T47D (cell line): ENCODE measurements at places on chromosomes 7 and 10.
A peak's percentile ranks its signal among the peaks of the same experiment; 100 is the strongest.

DNA sequence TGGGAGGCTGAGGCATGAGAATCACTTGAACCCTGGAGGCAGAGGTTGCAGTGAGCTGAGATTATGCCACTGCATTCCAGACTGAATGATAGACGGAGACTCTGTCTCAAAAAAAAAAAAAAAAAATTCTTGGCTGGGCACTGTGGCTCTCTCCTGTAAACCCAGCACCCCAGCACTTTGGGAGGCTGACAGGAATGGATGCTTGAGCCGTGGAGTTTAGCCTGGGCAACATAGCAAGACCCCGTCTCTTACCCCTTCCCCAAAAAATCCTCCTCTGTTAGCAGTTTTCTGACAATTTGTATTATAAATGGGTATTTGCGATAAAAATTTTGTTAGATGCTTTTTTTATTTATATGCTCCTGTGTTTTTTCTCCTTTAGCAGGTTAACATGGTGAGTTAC lies 11.0 kb downstream of the SAMD8 start:
- no peak for DNase-seq

DNA sequence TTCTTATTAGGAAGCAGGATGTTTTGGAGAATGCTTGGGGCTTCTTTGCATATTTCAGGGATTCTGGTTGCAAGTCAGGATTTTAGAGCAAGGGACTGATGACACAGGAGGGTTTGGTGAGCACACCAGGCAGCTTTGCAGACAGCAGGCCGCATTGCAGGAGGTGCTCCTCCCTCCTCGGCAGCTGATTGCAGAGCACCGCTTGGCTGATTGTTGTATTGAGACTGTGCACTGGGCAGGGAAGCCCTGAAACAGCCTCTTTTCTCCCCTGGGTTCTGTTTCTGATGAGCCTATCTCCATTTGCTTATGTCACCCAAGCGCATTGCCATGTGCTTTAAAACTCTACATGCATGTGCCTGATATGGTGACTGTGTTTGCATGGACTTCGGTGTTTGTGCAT lies 769.6 kb downstream of the GRID1 start:
- DNase-seq: no peak

DNA sequence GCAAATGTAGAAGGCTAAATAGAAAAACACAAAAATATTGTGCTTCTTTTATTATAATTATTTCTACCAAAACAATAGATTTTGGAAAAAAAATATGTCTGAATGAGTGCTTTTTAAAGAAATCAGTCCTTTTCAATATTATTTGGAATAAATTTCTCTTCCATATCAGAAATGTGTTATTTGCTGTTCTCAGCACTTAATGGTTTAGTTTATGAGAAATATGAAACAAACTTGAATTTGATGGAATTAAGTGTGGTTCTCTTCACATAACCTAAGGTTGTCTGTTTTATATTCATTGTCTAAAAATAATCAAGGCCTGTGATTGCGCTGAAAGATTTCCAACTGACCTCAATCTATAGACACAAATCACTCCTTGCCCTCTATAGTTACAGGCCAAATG lies 203.0 kb downstream of the COBL start:
- DNase-seq: no peak

- DNase-seq: no peak
These were observed 92.0 kb upstream of the INSIG1 start for GRCh38 chr7:155205368-155206317.

DNA sequence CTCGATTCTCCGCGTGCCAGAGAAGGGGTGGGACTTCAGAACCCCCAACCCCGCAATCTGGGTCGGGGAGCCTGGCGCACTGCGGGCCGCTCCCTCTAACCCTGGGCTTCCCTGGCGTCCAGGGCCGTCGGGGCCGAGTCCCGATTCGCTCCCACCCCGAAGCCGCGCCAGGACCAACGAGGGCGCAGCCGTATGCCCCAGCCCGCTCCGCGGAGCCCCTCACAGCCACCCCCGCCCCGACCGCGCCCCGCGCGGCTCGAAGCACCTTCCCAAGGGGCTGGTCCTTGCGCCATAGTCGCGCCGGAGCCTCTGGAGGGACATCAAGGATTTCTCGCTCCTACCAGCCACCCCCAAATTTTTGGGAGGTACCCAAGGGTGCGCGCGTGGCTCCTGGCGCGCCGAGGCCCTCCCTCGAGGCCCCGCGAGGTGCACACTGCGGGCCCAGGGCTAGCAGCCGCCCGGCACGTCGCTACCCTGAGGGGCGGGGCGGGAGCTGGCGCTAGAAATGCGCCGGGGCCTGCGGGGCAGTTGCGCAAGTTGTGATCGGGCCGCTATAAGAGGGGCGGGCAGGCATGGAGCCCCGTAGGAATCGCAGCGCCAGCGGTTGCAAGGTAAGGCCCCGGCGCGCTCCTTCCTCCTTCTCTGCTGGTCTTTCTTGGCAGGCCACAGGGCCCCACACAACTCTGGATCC lies at the start of gene LEP:
TSS of gene LEP (plus strand) at position 583 of the 691 bp plus-strand sequence. CDS start 10,741 bp downstream, outside the sequence.
- no peak for DNase-seq

- DNase-seq: no peak
These were observed 222.1 kb downstream of the ZMYND11 start for GRCh38 chr10:357201-357950.

GRCh38 chr10:99532687-99533495 lies at the start of gene NKX2-3:
TSS of gene NKX2-3 (plus strand) at chr10:99532942. CDS start at chr10:99533132, 190 bp downstream.
- no peak for DNase-seq

DNA sequence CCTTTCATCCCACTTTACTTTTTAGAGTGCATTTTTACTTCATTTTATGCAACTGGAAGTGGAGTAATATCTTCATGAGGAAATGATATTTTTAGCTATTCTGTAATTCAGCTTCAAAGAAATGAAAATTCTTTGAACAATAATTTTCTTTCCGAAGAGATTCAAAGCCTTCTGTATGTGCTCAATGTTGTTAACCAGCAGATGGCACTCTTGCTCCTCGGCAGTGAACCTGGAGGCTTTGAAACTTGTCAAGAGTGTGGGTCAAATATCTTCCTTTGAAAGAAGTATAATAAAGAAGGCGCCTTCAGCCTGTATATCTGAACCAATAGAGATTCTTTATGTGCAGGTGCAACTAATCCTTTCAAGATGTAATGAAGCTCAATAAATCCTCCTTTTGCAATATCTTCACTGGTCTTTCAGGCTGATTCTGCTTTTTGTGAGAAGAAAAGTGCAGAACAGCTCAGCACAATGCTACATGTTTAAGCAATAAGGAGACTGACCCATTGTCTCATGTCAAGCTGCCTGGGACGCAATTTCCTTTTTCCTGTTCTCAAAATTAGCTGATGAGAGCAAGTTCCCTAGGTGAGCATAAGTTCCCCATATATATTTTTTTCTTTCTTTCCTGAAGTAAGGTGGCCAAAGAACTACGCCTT lies 258.4 kb downstream of the SEMA3A start:
- peak; percentile 21 for DNase-seq

- DNase-seq: no peak
These were observed 76.6 kb downstream of the DGKB start for GRCh38 chr7:14825912-14826311.

GRCh38 chr10:128803790-128804189 lies 663.3 kb upstream of the MGMT start:
- no peak for DNase-seq

- DNase-seq: no peak
These were observed 724.6 kb upstream of the NRP1 start for GRCh38 chr10:34058845-34059614.

- DNase-seq: no peak
These were observed 95.2 kb downstream of the ATE1 start for GRCh38 chr10:121832647-121833046.
